Stimulated activated CD4-positive, alpha-beta T cell treated with anti-CD3 and anti-CD28 coated beads, Interleukin-12 subunit alpha, Interleukin-12 subunit beta, amount 100 ng/mL, for 4 hours (primary cell): ENCODE measurements at places on chromosomes 5 and 9.

GRCh38 chr5:122236270-122237040, 75.6 kb upstream of the SNCAIP start:
- no peak for DNase-seq

DNA sequence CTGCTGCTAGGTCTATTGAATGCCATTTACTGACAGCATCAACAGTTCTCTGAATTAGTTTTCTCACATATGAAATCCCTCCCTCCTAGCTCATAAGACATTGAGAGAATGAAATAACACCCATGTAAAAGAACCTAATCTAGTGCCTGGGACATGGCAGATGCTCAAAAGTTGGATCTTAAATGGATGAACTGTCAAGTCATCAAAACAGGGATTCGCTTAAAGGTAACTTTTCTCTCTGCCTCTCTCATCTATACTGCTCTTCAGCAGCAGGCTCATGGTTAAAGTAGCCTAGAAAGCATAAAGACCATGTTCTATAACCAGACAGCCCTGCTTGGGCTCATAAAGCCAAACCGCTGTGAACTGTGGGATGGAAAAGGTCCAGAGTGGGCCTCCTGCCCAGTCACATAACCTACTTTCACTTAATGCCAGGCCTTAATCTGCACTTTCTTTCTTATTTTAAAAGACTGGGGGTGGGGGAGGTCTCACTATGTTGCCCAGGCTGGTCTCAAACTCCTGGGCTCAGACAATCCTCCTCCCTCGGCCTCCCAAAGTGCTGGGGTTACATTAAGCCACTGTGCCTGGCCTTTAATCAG, 3.7 kb downstream of the TMEM245 start:
- no peak for DNase-seq

GRCh38 chr5:96648023-96648422, 14.2 kb upstream of the CAST start:
- DNase-seq: no peak

GRCh38 chr9:131417264-131418142, 23.6 kb downstream of the PRRC2B start:
- no peak for DNase-seq

GRCh38 chr5:168001318-168001717, 290.1 kb upstream of the WWC1 start:
- no peak for DNase-seq
